Skin of body (tissue), 3 donors: ENCODE measurements at places on chromosomes 3 and 15. TPM values are rescaled to one million over a fixed set of nuclear protein-coding genes. Genes with fewer than 3 reads are reported as not detected.

GRCh38 chr3:43347774-43348173 is 61.4 kb downstream of the SNRK start:
- DNase-seq, result no peak

GRCh38 chr3:31543375-31543774 is 10.7 kb downstream of the STT3B start:
- DNase-seq, result no peak

JAGN1 gene
- 16.3 TPM for total RNA-seq

DNA sequence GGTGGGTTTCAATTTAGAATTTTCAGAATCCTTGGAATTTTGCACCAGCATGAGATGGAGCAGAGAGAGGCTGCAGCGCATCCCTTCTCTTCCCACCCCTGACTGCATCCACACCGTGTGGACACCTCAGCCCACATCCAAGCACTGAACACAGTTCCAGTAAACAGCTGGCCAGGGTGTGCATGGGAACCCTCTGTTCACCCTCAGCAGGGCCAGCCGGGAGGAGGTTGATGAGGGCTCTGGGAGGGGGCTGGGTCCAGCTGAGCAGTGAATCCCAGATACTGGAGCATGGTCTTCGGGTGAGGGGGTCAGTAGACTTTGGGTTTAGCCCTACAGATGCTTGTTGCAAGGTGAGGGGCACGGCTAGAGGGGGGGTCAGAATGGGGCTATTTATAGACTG is 85.8 kb downstream of the RPLP1 start:
- DNase-seq, result no peak

GRCh38 chr15:41331281-41331680 is 1.1 kb downstream of the OIP5 start:
- no peak for DNase-seq

DNA sequence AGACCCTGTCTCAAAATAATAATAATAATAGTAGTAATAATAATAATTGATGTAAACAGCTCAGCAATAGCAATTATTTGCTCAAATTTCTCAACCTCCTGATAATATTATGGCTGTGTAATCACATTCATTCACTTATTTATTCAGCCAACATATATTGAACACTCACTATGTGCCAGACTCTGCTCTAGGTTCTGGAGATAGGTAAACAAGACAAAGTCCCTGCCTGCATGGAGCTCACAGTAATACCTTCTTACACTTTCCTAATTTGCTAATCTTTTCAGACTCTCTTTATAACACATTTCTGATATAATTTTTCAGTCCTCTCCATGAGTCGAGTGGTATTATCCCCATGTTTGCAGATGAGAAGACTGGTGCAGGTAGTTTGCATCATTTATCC is 137.6 kb downstream of the KLHL25 start:
- no peak for DNase-seq

GRCh38 chr15:101120987-101121386 is 130.9 kb downstream of the CHSY1 start:
- no peak for DNase-seq

- DNase-seq, result no peak
These were observed 22.2 kb downstream of the PSTPIP1 start for GRCh38 chr15:77017091-77017660.

DNA sequence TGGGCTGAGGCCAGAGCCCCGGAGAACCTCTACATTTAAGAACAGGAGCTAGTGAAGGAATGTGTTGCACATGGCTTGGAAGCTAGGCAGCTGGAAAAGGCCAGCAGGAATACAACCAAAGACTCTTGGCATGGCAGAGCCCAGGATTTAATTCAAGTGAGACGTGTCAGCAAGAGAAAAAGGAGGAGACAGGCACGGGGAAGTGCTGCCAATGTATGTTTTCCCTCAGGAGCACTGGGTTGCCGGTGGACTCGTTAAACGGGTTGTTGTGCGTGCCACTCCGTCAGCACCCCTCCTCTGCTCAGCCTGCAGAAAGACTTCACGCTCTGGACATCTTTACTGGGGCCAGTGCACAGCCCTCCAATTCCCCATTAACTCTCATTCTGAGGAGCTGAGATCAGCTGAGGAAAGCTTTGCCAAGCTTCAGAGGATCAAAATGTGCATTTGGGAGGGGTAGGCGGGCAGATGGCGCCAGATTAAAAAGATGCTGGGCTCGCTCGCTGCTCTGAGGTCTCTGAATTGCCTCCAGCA is 103.7 kb downstream of the PDZRN3 start:
- peak; percentile 99 for DNase-seq

SRGAP3 gene
- 21.4 TPM for total RNA-seq
